ENCODE measurements at places on chromosomes 7 and 10.

GRCh38 chr10:69064762-69065328 is 23.1 kb upstream of the SRGN start:
- DNase-seq, result no peak

DNA sequence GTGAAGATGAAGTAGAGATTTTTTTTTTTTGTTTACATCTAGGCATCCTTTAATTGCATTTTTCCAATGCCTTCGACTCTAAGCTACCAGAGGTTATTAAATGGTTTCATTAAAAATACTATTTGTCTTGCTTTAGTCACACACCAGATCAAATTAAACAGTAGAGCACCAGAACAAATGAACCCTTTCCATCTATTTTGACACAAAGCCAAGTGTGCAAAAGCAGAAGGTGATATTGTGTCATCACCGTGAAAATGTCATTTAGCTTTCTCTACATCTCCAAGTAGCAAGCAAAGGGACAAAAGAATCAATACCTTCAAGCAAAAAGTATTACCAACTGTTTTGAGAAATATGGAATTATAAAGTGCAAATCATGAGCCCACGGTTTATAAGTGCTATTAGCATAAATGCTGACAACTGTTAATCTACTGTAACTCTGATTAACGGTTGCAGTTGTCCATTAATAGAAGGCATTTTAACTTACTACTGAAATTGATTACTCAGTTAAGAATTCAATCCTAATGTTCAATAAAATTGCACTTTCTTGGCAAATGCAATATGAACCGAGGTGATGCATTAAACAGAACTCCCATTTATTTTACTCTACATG is 49.1 kb downstream of the CTBP2 start:
- DNase-seq, result no peak

- DNase-seq, result no peak
These were observed 78.5 kb downstream of the OAT start for GRCh38 chr10:124340033-124340760.

GRCh38 chr7:36943591-36944435 is 219.5 kb upstream of the AOAH start:
- no peak for DNase-seq

DNA sequence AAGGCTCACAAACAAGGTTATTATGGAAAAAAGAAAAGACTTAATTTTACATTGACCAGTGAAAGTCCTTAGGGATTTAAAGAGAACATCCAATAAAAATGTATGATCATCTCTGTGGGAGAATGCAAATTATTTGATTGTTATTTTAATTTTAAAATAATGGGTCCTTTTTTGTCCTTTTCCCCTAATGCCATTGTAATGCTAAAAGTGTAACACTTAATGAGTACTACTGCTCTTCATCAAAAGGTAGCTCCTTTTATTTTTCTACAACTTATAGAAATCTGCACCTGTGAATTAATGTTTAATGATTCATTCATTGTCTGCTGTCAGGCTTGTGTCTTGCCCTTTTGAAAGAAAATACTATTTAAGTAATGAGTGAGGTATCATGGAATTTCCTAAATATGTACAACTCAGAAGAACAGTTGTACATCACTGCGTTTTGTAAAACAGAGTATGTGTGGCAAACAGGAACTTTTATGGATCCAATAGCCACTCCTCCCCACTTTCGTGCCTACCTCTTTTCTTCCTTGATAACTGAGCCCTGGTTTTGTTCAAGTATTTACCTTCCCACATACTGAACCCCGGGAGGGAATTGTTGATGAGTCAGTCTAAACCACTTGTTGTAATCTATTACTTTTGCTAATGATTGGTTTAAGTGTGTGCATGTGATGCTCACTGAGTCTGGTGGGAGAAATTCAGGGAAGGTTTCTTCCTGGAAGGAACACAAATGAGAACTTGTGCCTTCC is 19.9 kb upstream of the TRUB1 start:
- DNase-seq, result no peak

DNA sequence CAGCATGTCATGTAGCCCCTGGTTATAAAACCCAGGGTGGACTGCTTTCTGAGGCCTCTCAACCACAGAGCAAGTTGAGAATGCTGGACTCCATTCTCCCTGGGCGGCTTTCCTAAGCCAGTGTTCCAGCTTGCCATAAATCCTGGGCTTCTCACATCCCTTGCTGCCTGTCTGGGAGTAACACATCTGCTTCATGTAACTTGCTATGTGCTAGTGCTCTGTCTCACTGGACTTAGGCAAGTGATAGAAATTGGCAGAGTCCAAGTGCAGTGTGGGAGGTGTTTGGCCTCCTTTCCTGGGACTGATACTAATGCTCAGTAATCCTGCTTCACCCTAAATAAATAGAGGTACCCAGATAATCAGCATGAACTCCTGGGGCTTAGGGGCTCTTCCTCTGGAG is 277.1 kb upstream of the POM121L12 start:
- no peak for DNase-seq
